Foreskin keratinocyte (primary cell): ENCODE measurements at places on chromosomes 7 and 10. TPM values are rescaled to one million over a fixed set of nuclear protein-coding genes. Genes with fewer than 3 reads are reported as not detected.

The FAM25C gene
- 0.92 TPM in 1 of 2 replicates, not detected in the other for total RNA-seq

The TYSND1 gene
- 12.2 and 12.3 TPM in 2 replicates for total RNA-seq

The ITGA8 gene
- total RNA-seq, result not detected in 2 replicates

The ELN gene
- total RNA-seq, result not detected in 2 replicates

The STRIP2 gene
- 15.7 and 16.9 TPM in 2 replicates for total RNA-seq

The TET1 gene
- 0.42 and 0.51 TPM in 2 replicates for total RNA-seq

The EGR2 gene
- 0.03 TPM in 1 of 2 replicates, not detected in the other for total RNA-seq

The SNCG gene
- total RNA-seq, result 1.5 and 1.7 TPM in 2 replicates

DNA sequence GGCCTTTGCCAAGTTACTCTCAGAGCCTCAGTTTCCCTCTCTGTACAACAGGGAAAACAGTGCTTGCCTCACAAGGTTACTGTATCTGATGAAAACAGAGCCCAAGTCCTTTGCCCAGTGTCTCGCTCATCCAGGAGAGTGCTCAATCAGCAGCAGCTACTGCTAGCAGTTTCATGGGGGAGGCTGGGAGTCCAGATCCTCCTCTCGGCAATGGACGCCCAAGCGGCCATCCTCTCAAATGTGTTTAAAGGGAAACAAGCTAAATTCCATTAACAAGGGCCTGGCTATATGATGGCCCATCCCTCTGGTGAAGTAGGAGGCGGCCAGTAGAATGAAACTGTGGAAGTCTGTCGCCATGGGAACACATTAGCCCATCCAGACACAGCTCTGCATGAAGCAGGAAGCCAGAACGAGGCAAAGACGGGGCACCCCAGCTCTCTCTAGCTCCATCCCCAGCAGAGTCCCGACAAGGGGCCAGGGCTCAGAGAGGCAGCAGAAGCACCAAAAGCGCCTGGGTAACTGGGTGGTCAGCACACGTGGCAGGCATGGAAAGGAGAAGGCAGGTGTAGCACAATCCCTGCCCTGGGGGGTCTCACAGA is 35.2 kb downstream of the FAM53B start:
- no peak for DNase-seq

DNA sequence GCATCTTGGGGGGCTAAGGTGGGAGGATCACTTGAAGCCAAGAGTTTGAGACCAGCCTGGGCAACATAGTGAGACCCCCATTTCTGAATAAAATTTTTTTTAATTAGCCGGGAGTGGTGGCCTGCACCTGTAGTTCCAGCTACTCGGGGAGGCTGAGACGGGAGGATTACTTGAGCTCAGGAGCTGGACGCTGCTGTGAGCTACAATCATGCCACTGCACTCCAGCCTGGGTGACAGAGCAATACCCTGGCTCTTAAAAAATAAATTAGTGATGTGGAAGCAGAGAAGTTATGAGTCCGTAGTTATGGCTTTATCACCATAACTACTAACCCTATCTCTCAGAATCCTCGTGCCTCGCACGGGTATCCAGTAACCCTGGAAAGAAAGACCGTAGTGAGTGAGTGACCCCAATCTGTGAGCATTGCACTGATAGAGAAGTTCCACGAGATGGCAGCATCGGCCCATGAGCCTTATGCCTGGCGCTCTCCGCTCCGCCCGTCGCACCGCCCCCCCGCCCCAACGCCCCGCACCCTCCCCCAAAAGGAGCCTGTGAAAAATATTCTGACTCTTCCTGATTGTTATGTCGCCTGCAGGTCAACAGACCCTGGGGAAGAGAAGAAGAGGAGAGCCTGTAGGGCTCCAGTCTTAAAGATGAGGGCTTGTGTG is 4.9 kb upstream of the SLC29A3 start:
- no peak for DNase-seq

DNA sequence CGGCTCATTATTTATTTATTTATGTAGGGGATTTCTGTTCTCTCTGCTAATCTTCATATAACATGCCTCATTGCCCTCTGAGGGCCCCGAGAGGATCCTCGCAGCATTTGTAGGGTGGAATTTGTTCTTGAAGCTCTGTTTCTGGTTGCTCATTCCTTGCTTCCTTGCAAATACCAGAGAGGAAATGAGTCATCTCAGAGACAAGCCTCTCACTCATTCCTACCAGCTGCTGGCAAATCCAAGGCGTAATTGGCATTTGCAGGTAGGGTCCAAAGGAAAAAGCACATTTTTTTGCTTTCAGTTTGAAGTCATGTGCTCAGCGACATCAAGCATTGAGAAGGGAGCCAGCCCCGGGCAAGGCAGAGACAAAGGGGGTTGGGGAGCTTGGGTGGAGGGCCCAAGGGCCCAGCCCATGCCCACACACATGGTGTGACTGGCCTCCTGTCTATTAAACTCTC is 501.6 kb downstream of the GALNT17 start:
- DNase-seq, result peak; percentile 96

DNA sequence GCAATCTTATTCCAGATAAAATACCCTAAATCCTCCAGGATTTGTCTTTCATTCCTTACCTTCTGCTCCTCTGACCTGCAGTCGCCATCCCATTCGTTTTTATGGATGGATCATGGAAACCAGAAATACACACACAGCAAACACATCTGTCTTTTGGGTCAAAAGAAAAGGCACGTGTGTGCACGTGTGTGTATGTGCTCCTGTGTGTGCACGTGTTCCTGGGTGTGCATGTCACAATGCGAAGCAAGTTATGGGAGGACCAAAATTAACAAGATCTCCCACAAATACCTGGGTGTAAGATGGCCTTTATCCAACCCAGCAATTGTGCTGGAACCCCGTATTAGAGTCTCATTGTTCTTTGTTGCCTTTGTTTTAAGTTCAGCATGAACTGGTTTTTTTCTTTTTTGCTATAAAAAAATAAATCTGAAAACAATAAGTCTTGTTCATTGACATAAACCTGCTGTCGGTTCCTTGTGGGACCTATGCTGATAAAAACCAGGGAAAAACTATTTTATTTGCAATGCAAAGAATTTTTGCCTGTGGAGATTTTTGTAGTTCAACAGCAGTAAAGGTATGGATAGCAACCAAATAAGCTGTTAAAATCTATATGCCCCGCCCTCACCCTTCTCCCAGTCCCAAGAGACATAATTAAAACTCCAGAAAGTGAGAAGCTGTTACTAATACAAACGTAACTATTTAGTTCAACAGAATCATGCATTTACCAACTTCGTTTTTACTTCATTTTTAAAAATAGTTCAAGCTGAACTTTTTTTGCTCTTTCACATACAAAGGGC is 229.6 kb downstream of the CREB5 start:
- no peak for DNase-seq

GRCh38 chr7:15407910-15408309 is 153.9 kb downstream of the AGMO start:
- no peak for DNase-seq

DNA sequence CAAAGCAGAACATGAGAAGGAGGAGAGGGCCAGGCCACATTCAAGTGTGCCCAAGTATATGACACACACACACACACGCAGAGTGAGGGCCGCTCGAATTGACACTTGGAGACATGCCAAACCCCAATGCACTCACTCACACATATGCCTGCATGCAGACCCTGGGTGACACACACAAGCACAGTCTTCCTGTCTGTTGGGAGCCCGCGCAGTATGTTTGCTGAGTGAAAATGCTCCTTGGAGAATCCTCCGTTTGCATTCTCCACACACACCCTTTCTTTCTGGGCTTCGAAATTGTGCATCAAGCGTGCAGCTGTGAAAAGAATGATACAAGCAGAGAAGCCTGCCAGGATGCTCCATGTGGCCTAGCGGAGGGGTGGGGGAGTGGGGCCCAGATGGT is 120.9 kb downstream of the PLXNA4 start:
- DNase-seq, result no peak

GRCh38 chr10:69657430-69657829 is 27.4 kb downstream of the FAM241B start:
- no peak for DNase-seq

- DNase-seq, result no peak
These were observed 404.6 kb downstream of the RPS24 start for GRCh38 chr10:78437998-78438906.

DNA sequence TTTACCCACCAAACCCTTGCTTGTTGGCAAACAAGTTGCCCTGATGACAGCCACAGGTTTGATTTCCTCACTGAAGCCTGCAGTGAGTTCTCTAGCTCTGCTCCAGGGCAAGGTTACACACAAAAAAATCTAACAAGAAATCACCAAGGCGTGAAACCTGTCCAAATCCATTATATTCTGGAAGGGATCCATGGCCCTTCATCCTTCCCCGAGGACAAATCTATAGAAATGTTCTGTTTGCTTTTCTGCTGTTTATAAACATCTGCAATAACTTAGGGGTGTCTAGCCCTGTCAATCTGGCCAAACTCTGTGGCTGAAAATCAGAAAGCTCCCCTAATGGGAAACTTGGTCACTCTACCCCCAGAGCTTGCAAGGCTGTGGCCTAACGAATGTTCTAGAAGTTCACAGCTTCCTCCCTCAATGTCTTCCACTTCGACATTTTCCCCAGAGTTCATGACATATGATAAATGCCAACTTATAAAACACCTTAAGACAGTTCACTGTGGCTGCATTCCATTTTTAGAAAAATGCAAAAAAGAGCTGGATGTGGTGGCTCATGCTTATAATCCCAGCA is 164.5 kb downstream of the PRPF18 start:
- DNase-seq, result no peak

GRCh38 chr10:117442944-117443685 is 67.9 kb upstream of the PDZD8 start:
- DNase-seq, result peak; percentile 59

DNA sequence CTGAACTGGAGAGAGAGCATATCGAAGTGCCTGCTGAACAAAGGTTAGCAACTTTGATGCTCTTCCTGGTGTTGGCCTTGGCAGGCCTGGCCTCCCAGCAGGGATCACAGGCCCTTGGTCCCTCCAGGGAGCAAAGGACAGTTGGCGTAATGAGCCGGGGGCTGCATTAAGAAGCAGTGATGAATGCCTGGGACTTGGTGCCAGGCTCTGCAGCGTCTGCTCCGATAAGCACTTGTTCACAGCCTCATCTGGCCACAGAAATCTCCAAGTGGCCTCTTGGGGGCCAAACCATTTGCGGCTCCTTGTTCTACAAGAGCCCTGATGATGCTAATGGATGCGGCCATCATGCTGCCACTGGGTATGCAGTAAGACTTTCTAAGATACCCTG is 31.8 kb downstream of the CRHR2 start:
- DNase-seq, result no peak

- no peak for DNase-seq
These were observed 63.3 kb upstream of the DNAJB12 start for GRCh38 chr10:72417971-72418370.

GRCh38 chr7:133036289-133036688 is 45.6 kb downstream of the CHCHD3 start:
- DNase-seq, result no peak

DNA sequence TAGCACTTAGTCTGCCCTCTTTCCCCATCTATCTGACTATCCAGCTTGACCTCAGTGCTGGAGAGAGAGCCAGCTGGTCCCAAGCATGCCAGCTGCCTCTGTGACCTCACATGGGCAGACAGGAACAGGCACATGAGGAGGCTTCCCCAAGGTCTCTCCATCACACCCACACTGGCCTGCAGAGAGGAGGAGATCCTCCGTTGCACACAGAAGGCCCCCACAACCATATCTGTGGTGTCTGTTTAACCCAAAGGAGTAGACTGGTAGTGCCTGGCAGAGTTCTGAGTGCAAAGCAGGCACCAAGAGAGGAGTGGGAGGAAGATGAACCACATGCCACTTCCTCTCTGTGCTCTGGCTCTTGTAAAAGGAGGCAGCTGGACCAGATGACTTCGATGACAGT is 4.8 kb upstream of the ANK3 start:
- DNase-seq, result no peak

DNA sequence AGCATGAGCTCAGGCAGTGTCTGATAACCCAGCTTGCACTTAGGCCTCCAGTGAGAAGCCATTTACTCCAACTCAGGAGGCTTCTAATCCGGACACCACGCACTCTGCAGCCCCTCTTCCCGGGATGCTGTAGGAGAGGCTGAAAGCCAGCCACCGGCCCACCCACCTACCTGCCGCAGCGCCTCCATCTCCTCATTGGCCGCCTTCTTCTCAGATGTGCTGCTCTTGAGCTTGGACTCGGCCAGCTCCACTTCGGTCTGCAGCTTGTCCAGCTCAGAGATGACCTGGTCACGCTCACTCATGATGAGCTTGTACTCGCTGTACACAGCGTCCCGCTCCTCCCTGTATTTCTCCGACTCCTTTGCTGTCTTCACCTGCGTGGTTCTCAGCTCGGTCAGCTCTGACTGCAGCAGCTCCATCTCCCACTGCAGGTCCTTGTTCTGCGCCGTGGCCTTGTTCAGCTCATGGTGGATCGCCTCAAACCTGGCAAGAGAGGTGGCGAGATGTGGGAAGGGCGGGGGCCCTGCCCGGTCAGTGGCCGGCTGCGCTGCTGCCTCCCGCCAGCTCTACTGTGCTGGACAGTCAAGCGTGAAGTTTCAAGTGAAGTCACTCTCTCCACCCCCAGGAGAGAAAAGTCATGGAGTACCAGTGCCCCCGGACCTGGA is 84.7 kb downstream of the DLG5 start:
- no peak for DNase-seq

GRCh38 chr7:7173956-7174632 is 8.2 kb upstream of the C1GALT1 start:
- peak; percentile 85 for DNase-seq
